ENCODE measurements at places on chromosomes 13 and 19. TPM values are rescaled to one million over a fixed set of nuclear protein-coding genes. Genes with fewer than 3 reads are reported as not detected.

DNA sequence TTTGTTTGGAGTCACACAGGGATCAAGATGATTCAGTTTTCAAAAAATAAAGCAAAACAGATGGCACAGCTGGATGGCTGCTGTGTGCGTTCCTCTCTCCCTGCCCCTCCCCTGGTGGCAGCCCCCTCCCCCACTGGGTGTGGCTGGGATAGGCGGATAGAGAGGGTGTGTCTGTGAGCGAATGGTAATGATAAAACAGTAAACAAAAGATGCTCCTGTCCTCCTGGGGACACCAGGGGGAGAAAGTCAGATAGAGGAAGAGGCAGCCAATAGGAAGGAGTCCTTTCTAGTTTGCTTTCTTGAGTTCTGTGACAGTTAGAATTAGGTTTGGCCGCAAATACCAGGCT, 6.5 kb downstream of the TMEM255B start:
- no peaks in the 10 kb centered on the region for H3K4me1 ChIP-seq
- no peaks in the 10 kb centered on the region for H3K36me3 ChIP-seq
- H3K27ac ChIP-seq, result no peak overlapping the region
- H3K4me3 ChIP-seq, result no peak overlapping the region
- no peaks in the 10 kb centered on the region for H3K27me3 ChIP-seq

GRCh38 chr13:73571376-73571775, 512.6 kb downstream of the KLF5 start:
- no peak overlapping the region for H3K27ac ChIP-seq
- H3K4me1 ChIP-seq, result no peaks in the 10 kb centered on the region
- no peaks in the 10 kb centered on the region for H3K27me3 ChIP-seq
- no peak overlapping the region for H3K4me3 ChIP-seq

DNA sequence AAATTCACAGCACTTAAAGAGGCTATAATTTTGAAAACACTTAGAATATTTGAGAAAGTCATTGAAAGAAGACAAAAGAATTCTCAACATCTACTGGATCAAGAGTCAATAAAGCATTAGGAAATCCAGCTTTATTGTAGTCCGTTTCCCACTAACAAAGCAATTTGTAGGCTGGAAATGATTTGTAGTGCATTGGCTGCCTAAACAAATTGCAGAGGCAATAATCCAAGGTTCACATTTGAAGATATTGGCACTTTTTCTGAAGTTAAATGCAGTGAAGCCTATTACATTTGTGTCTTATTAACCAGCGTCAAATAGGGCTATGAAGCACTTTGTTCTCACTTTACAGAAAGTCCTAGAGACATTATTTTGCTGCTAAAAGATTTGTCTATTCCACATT, 848.1 kb upstream of the SLITRK1 start:
- no peaks in the 10 kb centered on the region for H3K36me3 ChIP-seq
- no peak overlapping the region for H3K27ac ChIP-seq
- no peak overlapping the region for H3K4me3 ChIP-seq
- DNase-seq, result no peak
- H3K27me3 ChIP-seq, result no peaks in the 10 kb centered on the region
- no peaks in the 10 kb centered on the region for H3K4me1 ChIP-seq

Gene WDR88
- not detected for total RNA-seq

Gene PBX4
- not detected for total RNA-seq

Measured in sigmoid colon (tissue), 7 donors.